ENCODE measurements at places on chromosomes 11 and 22.
A peak's percentile ranks its signal among the peaks of the same experiment; 100 is the strongest.

GRCh38 chr22:27420817-27421361, 380.7 kb downstream of the MN1 start:
- DNase-seq: peak; percentile 84

DNA sequence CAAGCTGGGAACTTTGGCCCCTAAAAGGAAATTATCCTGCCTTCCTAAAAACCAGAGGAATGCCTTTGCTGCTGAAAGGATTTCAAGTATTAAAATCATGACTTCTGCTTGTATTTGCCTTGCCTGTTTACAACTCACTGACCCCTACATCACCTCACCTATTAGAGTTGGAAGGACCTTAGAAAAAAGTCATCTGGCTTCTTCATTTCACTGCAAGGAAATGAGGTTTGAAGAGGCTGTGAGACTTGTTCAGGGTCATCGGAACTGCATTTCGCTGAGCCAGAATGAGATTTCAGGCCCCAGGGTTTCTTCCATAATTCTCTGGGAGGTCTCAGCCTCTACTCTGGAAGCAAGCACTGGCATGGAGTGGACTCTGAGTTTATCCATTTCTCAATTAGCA, 304.1 kb downstream of the BUD13 start:
- no peak for DNase-seq

DNA sequence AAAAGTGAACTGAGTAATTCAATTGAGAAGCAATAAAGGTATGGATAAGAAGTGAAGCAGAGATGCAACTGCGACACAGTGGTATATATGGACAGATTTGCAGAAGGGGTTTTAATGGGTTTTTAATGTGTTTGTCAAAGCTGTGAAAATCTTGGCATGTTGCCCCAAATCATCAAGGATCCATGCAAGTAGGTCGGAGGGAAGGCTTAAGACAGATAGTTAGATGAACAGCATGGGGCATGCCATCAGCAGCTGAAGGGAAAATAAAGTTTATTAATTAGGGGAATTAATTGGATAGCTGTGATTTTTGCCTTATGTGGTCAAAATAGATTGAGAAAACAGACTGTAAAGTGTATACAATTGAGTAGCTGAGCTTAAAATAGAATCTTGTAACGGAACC, 840.1 kb downstream of the JRKL start:
- no peak for DNase-seq

- DNase-seq: no peak
Observed at GRCh38 chr11:114091516-114092397, 32.2 kb downstream of the ZBTB16 start.

DNA sequence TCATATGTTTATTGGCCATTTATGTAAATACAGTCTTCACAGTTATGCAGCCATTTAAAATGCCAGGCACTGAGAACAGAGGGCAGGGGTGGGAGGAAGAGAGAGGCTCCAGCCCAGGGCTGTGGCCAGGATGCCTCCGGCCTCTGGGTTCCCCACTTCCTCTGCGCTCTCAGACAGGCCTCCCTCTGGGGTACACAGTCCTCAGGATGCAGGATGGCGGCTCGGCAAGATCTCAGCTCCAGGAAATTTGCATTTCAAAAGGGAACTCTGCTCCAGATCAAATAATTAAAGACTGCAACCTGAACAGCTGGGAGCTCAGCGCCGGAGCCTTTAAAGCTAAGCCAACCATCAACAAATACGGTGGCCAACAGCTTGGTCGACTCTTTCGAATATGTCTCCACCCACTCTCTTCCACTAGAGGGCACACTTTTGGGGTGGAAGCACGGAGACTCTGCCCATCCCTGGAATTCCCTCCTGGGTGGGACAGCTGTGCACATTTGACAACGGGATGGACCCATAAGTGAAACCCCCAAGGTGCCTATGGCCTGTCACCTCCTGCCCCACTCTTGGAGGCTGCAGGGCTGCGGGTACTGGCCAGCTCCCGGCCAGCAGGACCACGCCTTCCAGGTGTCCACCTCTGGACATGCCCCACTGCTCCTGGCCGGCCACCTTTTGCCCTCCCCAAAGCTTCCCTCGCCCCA, 1044.7 kb downstream of the BRD1 start:
- peak; percentile 39 for DNase-seq
